ENCODE measurements at places on chromosomes 2 and 18. TPM values are rescaled to one million over a fixed set of nuclear protein-coding genes. Genes with fewer than 3 reads are reported as not detected.

ANKRD23 gene
- total RNA-seq = 10.6 TPM

EN1 gene
- 0.13 TPM for total RNA-seq

GATA6 gene
- total RNA-seq = 76.2 TPM

FAM237A gene
- total RNA-seq = 1.9 TPM

CEBPZ gene
- total RNA-seq = 31.4 TPM

GPR55 gene
- total RNA-seq = not detected

KCNIP3 gene
- 6.5 TPM for total RNA-seq

SERPINB10 gene
- not detected for total RNA-seq

COL4A3 gene
- total RNA-seq = 1.6 TPM

TNS1 gene
- total RNA-seq = 870 TPM

SKOR2 gene
- not detected for total RNA-seq

DSC1 gene
- total RNA-seq = 10.0 TPM

SDC1 gene
- 0.32 TPM for total RNA-seq

POTEI gene
- not detected for total RNA-seq

RGPD4 gene
- total RNA-seq = 0.19 TPM

TXNDC2 gene
- total RNA-seq = not detected

CAVIN2 gene
- total RNA-seq = 145 TPM

ADNP2 gene
- total RNA-seq = 11.8 TPM

COPS9 gene
- total RNA-seq = 149 TPM

SERPINB13 gene
- not detected for total RNA-seq

ANO7 gene
- total RNA-seq = 3.4 TPM

CYP26B1 gene
- total RNA-seq = 7.0 TPM

HS6ST1 gene
- 14.4 TPM for total RNA-seq

LYG2 gene
- not detected for total RNA-seq

ATIC gene
- total RNA-seq = 36.8 TPM

DNAJC5G gene
- total RNA-seq = 1.6 TPM

KDM3A gene
- 41.6 TPM for total RNA-seq

PGAP1 gene
- 7.7 TPM for total RNA-seq

ZNF516 gene
- total RNA-seq = 14.7 TPM

DPYSL5 gene
- total RNA-seq = 0.19 TPM

EVA1A gene
- 2.7 TPM for total RNA-seq

CAPN14 gene
- total RNA-seq = 0.16 TPM

NGEF gene
- 0.24 TPM for total RNA-seq

LYPD6B gene
- not detected for total RNA-seq

INHBB gene
- total RNA-seq = 2.8 TPM

CCDC178 gene
- 0.27 TPM for total RNA-seq

GULP1 gene
- 5.1 TPM for total RNA-seq

SERTAD2 gene
- 22.8 TPM for total RNA-seq

TCF7L1 gene
- 6.0 TPM for total RNA-seq

EFEMP1 gene
- 48.5 TPM for total RNA-seq

MC5R gene
- not detected for total RNA-seq

APOB gene
- total RNA-seq = 3.4 TPM

MYO7B gene
- total RNA-seq = 0.78 TPM

CDH2 gene
- total RNA-seq = 367 TPM

ST6GAL2 gene
- 0.38 TPM for total RNA-seq

EMILIN1 gene
- total RNA-seq = 21.0 TPM

DNMT3A gene
- total RNA-seq = 24.9 TPM

OTOF gene
- total RNA-seq = not detected

FIGLA gene
- total RNA-seq = not detected

CTAGE1 gene
- 0.13 TPM for total RNA-seq

GAD1 gene
- total RNA-seq = 0.46 TPM

TMEM37 gene
- 1.5 TPM for total RNA-seq

FSHR gene
- total RNA-seq = not detected

IL36G gene
- not detected for total RNA-seq

GPR39 gene
- total RNA-seq = not detected

TNFRSF11A gene
- 1.0 TPM for total RNA-seq

All from cardiac septum (tissue), 1 donor.